ENCODE measurements at places on chromosomes 7 and 10.

DNA sequence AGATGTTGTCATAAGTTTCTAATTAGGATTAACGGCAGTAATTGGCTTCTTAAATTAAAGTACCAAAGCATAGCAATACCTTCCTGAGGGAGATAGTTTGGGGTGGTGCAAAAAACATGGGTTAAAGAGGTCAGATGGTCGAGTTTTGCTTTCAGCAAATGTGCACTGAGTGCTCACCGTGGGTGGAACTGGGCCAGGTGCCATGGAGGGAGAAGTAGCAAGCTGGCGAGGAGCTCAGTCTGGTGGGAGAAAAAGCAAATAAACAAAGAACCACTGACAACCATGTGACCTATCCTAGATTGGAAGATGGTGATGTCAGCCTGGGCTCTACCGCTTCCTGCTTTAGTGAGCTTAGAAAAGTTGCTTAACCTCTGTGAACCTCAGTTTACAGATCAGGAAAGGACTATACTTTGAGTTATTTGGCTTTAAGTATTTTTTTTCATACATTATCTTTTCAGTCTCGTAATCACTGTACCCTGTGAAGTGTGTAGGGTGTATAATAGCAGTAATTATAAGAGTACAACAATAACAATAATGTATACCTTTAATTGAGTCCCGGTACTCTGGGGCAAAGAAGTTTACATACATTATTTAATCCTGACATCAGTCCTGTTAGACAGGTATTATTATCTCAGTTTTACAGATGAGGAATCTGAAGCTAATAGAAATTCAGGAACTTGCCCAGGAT, 69.0 kb upstream of the PDCD4 start:
- no peak for DNase-seq

- no peak for DNase-seq
Observed at GRCh38 chr10:113908236-113908635, 53.8 kb downstream of the NHLRC2 start.

GRCh38 chr7:40220421-40220911, 85.7 kb downstream of the SUGCT start:
- DNase-seq, result no peak

DNA sequence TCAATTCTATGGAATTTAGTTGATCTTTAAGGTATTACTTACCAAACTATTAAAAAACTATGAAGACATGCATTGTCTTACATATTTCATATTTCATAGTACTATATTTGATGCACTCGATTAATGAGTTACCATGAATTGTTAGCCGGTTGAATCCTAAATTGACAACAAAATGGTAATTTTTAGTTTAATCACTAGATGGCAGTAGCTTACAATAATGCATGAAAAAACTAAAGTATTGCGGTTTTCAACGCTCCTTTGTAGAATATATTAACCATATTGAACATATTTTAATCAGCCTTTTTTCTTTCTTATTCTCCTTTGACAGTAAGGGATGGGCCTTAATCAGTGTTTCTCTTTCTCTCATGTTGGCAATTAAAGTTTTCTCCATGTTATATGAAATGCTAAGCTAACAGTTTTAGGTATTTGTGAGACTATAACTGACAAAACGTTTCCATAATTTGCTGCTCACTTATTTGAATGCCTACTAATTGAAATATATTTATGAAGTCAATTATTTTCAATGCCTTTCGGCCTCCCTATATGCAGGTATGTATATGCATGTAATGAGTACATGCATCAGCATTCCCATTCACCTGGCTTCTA, 48.5 kb upstream of the ARL4A start:
- DNase-seq, result no peak

Measured in CD4-positive, CD25-positive, alpha-beta regulatory T cell (primary cell).